ENCODE measurements at places on chromosomes 5 and 9.

DNA sequence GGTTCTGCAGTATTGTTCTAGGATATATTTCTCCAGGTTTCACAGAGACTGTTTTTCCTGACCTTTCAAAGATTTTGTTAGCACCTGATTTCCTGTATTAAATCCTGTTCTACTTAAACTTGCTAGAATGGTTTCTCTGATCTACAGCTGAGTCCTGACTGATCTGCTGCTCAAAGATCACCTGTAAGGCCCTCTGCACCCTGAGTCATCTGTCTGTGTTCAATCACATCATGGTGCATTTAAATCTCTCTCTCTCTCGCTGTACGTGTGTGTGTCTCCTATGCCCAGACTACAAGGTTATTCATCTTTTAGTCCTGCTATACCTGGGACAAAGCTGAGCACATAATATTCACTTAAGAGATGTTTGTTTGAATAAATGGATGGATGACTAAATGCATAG lies 13.3 kb upstream of the C5orf63 start:
- DNase-seq, result no peak

- DNase-seq, result no peak
Measured at GRCh38 chr5:80959768-80960442, at the start of gene RASGRF2. Gene RASGRF2, plus strand, starts transcription at chr5:80960363. Its CDS starts 376 bp downstream, at chr5:80960739.

- DNase-seq, result no peak
Measured at GRCh38 chr5:38403406-38403805, 145.0 kb downstream of the EGFLAM start.

DNA sequence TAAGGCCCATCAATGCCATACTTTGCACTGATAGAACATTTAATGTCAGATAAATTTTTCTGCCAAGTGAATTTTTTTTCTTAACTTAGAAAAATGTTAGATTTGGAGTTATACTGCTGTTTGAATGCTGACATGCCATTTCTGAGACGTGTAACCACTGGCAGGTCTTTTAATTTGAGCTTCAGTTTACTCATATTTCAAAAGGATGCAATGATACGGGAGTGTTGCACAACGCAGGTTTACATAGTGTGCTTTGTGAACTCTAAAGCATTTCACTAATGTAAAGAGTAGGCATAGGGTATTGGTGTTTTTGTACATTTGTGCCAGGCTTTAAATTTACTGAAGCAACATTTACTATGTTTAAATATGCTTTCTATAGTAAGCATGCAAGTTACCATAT lies 4.2 kb downstream of the ZBTB43 start:
- no peak for DNase-seq

DNA sequence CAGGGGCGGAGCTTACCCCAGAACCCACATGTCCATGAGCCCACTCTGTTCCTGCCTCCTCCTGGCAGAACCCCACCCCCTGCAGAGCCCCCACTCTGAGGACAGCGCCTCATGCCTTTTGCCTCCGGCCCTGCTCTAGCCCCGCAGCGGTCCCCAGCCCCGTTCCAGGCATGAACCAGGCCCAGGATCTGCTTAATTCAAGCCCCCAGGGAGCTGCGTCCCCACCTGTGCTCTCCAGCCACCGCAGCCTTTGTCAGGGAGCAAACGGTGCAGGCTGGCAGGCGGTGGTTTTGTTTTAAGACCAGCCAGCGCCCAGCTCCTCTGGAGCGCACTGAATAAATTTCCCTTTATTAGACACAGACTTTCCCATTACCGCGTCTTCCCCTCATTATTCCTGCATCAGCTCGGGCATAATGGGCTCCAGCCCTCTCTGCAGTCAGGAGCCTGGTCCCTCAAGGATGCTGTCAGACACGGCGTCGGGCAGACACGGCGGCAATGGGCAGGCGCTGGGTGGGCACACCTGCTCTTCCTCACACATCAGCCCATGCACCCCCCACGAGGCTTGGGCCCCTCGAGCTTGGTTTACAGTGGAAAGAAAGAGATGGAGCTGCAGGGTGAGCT lies 137.6 kb downstream of the OLFM1 start:
- no peak for DNase-seq

GRCh38 chr9:20408513-20408912 lies 213.8 kb downstream of the MLLT3 start:
- DNase-seq, result no peak

DNA sequence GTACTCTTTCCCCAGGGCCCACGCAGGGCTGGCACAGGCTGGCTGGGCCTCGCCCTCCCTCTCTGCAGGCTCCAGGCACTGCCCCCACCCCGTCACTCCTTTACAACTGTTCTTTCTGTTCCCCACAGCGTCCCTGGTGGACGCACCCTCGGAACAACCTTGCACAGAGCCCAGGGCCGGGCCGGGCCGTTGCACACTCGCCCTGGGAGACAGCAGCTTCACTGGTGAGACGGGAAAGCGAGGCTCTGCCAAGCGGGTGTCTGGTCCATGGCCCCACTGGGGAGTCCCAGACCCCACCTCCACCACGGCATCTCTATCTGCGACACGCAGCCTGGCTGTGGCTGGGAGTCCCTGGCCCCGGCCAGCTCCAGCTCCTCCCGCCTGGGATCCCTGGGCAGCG lies 18.4 kb upstream of the QSOX2 start:
- no peak for DNase-seq

DNA sequence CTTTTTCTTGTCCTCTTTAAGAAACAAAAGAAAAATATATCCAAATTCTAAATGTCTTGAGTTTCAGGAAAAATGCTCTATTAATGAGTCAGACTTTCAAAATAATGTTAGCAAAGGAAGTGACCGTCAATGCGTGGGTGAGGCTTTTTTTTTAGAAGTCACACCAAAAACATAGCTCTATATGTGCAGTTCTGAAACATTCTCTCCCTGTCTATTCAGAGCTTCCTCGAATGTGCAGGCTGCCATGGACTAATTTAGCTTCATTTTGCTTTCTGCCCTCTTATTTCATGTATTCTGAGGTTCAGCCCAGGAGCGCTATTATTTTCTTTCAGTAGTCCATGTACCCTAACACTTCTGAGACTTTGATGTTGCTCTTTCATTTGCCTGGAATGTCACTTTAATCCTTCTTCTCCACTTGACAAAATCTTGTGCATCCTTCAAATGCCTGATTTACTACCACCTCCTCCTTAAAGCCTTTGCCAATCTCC lies 72.5 kb upstream of the RASA1 start:
- no peak for DNase-seq

GRCh38 chr9:105146677-105147076 lies 97.8 kb upstream of the SLC44A1 start:
- DNase-seq, result no peak

DNA sequence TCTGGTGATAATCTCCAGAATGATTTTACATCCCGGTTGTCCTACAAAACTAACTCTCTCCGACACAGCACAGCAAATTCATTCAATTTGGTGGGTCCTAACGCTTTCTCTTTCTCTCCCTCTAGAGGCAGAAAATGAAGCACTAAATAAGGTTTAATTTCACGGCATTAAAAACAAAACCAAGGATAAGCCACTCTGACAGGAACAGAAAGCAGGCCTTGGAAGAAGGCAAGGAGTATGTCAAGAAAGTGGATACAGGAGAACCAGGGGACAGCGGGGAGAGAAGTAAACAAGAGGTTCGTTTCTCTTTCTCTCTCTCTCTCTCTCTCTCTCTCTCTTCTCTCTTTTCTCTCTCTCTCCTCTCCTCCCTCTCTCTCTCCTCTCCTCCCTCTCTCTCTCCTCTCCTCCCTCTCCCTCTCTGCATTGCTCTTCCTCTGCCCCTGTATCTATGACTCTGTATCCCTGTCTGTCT lies 49.8 kb downstream of the EBF1 start:
- DNase-seq, result no peak

DNA sequence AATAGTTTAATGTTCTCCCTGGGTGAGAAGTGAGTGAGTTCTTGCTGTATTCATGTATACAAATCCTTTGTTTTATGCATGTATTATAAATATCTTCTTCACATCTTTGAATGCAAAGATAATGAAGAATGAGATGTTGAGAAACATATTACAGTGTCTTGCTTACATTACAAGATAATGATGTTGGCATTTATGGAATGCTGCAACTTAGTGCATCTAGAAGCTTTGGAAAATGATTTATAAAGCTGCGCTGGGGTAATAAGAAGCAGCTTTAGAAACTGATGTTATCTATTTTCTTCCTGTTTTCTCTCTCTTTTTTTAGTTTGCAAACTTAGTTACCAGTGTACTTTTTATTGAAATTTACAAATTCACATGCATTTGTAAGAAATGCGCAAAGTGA lies 673.4 kb downstream of the KCTD16 start:
- DNase-seq, result no peak

- no peak for DNase-seq
Measured at GRCh38 chr9:126113176-126113575, 213.5 kb upstream of the MVB12B start.
